ENCODE measurements at places on chromosomes 7 and 10.

- H3K36me3 ChIP-seq = no peaks in the 10 kb centered on the region
- peaks cover 44% of the 10 kb centered on the region for H3K4me1 ChIP-seq
- DNase-seq = no peak
- H3K27me3 ChIP-seq = no peaks in the 10 kb centered on the region
- no peak overlapping the region for H3K27ac ChIP-seq
Observed at GRCh38 chr7:114650491-114650890, 235.9 kb downstream of the FOXP2 start.

GRCh38 chr7:128268233-128268632 lies 27.2 kb downstream of the LEP start:
- no peaks in the 10 kb centered on the region for H3K27me3 ChIP-seq
- no peak overlapping the region for H3K27ac ChIP-seq
- H3K36me3 ChIP-seq = no peaks in the 10 kb centered on the region
- no peak for DNase-seq

DNA sequence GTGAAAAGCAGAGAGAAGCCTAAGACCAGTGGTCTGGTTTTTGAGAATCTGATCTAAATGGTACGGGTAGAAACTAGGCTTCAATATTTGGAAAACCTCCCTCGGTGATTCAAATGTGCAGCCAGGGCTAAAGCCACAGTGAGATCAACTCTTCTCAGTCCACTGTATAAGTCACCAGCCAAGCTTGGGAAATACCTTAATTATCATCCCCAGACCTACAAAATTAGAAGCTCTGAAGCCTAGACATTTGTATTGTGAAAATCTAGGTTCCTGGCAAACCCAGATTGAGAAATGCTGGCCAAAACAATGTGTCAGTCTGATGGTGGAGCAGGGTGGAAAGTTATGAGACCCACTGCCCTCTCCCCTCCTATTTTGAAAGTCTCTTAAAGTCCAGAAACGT lies 131.7 kb downstream of the DGKI start:
- no peak overlapping the region for H3K4me3 ChIP-seq
- H3K27ac ChIP-seq = no peak overlapping the region
- no peak for DNase-seq

- no peak overlapping the region for H3K27ac ChIP-seq
- H3K4me1 ChIP-seq = peaks cover 8% of the 10 kb centered on the region
- no peaks in the 10 kb centered on the region for H3K27me3 ChIP-seq
- DNase-seq = no peak
- H3K36me3 ChIP-seq = no peaks in the 10 kb centered on the region
Observed at GRCh38 chr10:108362961-108363360, 1198.5 kb upstream of the SORCS1 start.

DNA sequence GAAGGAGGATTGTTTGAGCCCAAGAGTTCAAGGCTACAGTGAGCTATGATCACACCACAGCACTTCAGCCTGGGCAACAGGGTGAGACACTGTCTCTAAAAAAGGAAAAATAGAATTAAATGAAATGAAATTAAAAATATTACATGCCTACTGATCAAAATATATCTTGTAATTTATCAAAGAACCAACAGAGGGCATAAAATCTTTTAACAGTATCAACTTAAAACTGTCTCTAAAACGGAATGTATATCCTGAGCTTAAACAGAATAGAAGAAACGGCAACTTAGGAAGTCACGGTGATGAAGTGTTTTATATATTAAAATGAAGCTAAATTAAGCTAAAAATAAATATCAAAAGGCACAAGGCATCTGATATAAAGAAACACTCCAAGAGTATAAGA lies 78.8 kb downstream of the MTPAP start:
- no peak overlapping the region for H3K27ac ChIP-seq
- H3K4me1 ChIP-seq = no peaks in the 10 kb centered on the region
- H3K4me3 ChIP-seq = no peak overlapping the region
- H3K27me3 ChIP-seq = peaks cover 12% of the 10 kb centered on the region
- peaks cover 2% of the 10 kb centered on the region for H3K36me3 ChIP-seq
- DNase-seq = no peak

- peaks cover 5% of the 10 kb centered on the region for H3K27me3 ChIP-seq
- no peak overlapping the region for H3K27ac ChIP-seq
- no peaks in the 10 kb centered on the region for H3K36me3 ChIP-seq
- DNase-seq = no peak
Observed at GRCh38 chr7:148191391-148192065, 399.0 kb upstream of the C7orf33 start.

All from nephron progenitor cell (in vitro differentiated cells).